ENCODE measurements at places on chromosomes 7 and 10.
A peak's percentile ranks its signal among the peaks of the same experiment; 100 is the strongest.

DNA sequence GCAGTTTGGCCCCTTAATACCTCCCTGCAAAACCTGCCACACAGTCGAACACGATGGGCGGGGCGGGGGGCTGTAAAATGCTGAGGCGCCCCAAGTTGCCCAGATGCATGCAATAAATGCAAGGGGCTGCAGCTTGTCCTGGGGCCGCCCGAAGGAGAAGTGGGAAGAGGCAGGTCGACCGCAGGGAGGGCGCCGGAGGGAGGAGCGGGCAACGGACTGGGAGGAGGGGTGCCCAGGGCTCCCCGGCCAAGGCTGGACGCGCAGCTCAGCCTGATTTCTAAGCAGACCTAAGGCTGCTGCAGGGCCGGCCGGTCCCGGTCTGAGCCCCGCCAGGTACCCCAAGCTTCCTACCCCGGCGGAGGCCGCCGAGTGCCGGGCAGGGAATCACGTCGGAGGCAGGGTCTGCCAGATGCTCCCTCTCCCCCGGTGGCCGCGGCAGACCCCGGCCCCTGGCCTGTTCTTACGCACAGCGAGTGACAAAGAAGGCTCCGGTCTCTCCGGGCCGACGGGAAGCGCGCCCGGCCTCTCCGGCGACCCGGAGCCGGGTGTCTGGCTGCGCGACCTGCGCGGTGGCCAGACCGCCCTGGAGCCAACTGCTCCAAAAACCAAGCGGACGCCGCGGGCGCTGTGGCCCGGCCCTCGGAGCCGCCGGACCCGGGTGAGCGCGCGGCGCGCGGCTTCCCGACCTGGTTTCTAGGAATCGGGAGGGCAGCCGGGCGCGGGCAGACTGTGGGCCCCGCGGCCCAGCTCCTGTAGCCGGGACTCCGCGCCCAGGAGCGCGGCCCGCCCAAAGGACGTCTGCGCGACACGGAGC lies 744 bp upstream of the EBF3 start:
- DNase-seq = peak; percentile 56

- no peak for DNase-seq
Observed at GRCh38 chr10:75243426-75243825, 7.7 kb upstream of the COMTD1 start.

GRCh38 chr10:29355411-29355991 lies 66.6 kb downstream of the LYZL1 start:
- no peak for DNase-seq

- no peak for DNase-seq
Observed at GRCh38 chr7:68122801-68123200, 1126.2 kb downstream of the TYW1 start.

GRCh38 chr7:25952261-25953057 lies 199.5 kb upstream of the NFE2L3 start:
- no peak for DNase-seq

GRCh38 chr10:77614778-77615625 lies 22.6 kb downstream of the KCNMA1 start:
- DNase-seq = no peak

- no peak for DNase-seq
Observed at GRCh38 chr7:22441157-22441556, 58.8 kb downstream of the STEAP1B start.

DNA sequence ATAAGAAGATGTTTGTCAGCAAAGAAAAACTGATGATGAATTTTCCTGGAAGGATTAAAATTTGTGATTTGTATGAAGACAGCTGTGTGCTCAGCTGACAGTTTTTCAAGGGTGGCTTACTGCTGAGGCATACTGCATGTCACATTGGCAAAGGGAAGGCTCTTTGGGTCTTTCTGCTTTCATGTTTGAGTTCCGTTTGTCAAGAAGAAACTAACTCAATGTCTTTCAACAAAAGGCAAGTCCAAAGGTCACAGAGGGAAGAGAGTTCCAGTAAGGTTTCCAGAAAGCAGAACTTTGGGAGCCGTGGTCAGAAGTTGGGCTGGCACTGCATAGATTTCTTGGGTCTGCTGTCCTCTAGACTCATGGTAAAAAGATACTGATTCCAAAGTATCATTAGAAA lies 16.9 kb downstream of the DYDC2 start:
- DNase-seq = no peak
